ENCODE measurements at places on chromosomes 2 and 18.

DNA sequence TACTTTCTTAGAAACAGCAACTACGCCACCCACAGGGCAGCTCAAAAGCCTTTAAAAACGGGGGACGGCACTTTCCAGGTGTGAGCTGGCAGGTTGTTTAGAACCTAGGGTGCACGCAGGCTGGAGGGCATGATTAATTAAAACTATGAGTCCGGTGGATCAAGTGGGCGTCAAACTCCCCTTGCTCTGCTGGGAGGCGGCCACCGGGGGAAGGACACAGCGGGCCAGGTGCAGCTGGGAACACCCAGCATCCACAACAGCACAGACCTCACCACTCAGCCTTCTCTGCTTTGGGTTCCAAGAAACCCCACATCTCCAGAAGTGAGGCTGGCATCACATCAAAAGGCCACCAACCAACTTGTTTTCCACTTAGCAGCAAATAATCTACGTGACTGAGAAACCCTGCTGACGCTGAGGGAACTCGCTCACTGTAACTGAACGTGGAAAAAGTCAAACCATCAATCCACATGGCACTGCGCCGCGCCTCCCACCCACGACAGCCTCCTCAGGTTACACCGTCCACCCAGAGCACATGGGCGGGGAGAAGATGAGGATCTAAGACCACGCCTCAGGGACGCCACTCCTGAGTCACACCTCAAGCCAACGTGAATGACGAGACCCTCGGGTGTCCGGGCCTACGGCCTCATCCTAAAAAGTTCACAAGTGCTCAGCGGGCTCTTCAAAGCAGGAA is 118.2 kb downstream of the ZNF516 start:
- DNase-seq, result no peak

GRCh38 chr2:190090148-190090547 is 27.6 kb upstream of the MSTN start:
- DNase-seq, result no peak

- DNase-seq, result no peak
Observed at GRCh38 chr18:77557046-77557587, 307.5 kb downstream of the GALR1 start.

DNA sequence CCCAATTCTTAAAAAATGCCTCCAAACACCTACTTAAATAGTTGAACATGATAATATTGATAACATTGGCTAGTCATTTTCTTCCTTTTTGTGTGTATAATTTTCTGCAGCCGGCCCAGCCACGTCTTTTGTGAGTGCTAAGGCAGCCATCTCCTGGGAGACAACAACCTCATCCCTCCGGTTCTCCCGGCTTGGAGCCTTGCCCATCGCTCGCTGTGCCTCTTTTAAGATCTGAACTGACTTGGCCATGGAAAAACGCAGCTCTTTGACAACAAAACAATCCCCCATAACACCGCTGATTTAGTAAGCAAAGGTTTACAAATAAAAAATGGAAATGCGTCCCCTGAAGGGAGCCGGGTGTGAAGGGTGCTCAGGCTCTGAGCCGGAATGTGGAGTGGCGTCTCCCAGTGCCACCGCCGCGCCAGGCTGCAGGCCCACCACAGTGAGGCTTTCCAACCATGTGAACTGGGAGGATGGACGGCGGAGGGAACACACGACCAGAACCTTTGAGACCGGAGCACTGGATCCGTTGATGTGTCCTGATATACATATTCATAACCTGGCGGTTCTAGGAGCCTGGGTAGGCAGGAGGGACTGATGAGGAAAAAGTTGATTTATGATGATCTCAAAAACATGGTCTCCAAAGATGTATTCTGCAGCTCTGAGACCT is 87.4 kb downstream of the SMIM21 start:
- no peak for DNase-seq

GRCh38 chr2:136108463-136108862 is 9.5 kb downstream of the CXCR4 start:
- no peak for DNase-seq

- no peak for DNase-seq
Observed at GRCh38 chr2:237604391-237604790, 13.9 kb upstream of the RAB17 start.
